ENCODE measurements at places on chromosomes 6 and 20.

DNA sequence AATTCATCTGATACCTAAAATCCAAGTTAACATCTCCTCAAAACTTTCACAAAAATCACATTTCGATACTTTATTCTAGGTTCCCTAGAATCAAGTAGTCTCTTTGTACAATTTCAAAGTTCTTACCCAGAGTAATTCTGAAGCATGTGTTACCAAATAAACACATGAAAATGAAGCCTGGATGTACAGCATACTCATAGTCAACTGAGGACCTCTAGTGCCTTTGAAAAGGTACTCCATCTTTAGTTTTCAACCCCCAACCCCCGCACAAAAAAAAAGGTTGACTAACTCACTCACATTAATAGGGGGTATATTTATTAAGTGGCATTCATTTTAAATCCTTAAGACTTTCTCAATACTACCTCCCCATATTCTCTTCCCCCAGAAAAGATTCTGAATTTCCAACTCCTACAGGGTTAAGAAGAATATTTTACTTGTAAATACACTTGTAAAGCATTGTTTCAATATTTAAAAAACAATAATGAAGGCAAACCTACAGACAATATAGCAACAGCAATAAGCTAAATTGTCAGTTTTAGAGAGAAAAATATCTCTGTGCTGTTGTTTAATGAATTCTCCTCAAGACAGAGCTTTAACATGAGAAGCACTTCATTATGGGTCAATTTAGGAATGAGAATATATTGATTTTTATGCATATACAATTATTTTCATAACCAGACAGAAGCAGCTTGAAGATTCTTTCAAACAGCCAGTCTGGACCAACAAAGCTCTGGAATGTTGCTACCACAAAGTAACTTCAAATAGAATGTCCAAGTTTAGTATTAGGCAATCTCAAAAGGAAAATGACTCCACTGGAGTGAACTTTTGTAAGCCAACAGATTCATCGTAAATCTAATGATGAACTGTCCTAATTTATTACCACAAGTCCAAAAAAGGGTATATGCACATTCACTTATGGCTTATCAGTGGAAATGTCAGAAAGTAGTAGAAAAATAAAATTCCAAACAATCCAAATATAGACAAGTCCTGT is 3.3 kb downstream of the PLN start:
- DNase-seq, result peak; percentile 82

DNA sequence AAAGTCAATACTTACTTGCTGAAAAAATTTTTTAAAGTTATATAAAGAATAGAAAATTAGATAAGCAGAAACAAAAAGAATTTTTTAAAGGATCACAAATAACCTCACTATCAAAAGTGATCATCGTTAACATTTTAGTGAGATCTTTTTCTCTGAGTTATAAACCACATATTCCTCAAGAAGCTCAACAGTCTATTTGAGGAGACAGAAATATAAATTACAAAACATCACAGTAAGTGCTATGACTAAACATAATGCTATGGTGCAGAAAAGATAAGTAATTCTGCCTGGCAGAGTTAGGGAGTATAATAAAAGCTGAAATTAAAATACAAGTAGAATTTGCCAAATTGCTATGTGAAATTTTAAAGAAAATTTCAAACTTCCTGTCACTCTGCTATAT is 226.7 kb downstream of the LMBRD1 start:
- peak; percentile 42 for DNase-seq

DNA sequence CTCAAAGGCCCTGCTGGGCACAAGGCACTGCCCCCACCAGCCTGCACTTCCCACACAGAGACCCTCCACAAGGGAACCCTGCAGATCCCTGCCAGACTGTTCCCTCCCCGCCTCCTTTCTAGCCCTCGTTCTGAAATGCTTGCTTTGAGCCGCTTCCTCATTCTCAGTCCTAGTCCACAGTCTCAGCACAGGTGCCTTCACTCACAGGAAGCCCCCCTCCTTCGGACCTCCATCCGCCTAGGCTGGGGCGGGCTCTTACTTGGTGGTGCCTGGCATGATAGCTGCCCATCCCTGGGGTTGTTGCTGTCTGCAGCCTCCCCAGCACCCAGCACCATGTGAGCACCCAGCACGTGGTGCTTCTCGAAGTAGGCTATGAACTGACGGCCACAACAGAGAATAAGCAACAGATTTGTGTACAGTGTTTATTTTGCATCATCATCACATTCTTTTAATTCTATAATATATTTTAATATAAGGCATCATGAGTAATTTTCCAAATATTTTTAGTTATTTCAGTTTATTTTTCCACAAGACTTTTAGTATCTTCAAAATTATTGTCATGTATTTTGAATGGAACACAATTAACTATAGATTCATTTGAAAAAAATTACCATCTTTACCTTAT is 12.3 kb downstream of the CST5 start:
- DNase-seq, result no peak

DNA sequence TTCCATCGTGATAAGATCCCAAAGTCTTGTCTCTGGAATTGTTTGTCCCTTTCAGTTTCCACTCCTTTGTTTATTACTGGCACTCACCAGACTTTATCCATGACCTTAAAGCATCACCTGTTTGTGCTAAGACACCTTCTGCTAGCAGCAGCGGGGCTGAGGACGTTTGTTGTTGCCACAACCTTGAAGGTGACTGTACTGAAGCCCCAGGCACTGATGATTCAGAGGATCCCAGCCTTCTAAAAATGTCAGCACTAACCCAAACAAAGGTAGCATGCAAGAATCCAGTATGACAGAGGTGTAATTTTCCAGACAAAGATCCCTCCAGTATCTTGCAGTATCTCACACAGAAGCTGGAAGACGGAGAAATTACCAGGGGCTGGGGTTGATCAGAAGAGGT is 28.9 kb upstream of the SMIM8 start:
- no peak for DNase-seq

DNA sequence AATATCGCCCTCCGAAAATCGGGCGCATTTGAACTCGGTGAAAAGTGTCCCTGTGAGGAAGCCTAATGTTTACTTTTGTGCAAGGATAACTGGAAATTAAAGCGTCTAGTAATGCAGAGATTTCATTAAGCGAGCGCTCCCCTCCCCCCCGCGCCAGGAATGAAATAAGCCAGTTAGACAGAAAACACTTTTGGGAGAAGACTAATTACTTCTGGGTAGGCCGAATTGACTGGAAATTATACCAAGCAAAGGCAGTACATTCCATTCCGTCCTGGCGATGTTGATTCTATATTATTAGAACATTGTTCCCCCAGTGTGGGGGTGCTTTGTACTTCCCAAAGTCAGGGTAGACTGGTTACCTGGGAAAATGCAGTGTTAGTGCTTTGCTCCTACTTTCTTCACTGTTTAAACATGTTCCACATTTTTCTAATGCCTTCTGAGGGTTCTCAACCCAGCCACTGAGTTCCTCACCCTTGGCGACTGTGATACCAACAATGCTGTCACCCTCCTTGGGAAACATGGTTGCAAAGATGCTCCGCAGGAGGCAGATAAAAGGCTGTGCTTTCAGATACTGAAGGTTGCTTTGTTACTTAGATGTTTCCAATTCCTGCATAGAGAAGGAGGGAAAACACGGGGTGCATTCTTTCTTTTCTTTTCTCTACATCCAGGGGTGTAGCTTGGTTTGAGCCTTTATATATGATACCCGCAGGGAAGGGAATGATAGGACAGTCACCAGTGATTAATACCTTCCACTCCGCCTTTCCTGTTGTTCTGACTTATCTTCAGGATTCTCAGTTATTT is 2.6 kb downstream of the GJA1 start:
- peak; percentile 53 for DNase-seq

DNA sequence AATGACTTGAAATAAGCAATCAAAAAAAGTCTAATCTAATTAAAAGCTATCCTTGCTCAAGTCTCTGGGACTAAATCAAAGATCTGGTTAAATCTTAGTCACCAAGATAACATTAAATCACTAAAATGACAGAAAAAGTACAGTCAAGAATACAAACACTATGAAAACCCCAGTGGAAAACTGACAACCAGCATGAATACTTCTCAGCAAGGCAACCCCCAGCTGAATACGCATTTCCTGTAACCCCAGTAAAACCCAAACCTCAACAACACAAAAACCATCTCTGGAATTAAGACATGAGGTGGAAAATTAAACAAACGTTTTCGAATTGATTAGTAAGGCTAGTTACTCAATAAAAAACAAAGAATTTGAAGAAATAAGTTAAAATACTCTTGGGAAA is 23.7 kb upstream of the ZC3H12D start:
- no peak for DNase-seq

GRCh38 chr6:33976437-33977360 is 169.2 kb downstream of the GRM4 start:
- no peak for DNase-seq

DNA sequence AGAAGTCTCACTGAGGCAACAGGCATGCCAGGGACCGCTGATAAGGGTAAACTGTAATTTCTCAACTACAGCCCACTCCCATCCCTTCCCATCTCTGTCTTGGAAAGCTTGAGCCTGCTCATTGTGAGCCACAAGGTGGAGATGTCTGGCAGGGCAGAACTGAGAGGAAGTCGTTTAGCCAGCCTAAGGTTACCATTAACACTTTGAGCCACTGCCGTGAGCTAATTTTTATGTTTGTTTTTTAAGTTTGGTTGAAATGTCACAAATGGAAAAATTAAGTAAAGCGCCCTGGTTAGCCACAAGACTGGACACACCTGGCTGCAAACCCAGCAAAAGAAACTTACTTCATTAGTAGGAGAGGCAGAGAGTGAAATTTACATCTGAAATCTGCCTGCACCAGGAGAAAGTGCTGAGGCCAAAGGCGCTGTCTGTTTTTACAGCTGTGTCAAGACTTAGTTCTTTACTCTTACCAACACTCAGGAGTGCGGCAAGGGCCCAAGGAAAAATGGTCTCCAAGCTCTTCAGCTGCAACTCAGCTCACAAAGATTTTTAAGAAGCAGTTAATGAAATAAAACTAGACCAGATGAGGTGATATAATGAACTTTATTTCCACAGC is 50.0 kb upstream of the FAM83C start:
- DNase-seq, result peak; percentile 27

DNA sequence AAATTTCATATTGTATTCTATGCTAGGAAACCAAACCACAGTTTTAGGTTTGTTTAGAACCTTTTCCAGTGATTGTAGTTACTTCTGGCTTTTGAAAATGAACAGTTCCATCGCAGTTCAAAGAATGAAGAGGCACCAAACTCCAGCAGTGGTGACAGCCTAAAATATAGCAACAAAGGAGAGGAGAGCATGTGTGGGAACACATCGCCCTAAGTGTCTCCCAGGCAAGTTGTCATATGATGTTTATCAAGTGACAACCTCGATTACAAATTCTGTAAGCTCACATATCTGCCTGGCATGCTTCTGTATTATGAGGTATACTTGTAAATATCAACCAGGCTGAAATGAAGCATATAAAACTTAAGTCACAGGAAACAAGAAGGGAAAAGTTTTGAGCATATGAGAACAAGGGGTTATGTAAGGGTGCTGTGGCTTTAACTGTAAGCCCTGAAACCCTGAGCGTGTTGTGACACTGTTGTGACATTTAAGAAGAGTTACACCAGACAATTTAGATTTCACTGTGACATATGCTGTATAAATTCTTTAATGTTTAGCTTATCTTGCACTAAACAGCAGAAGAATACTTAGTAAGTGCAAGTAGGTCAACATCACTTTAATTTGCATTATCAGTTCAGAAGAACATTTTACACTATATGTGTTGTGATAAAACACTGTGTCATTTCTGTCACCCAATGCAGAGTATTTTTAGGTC is 29.1 kb upstream of the FBXL4 start:
- DNase-seq, result no peak

- DNase-seq, result peak; percentile 56
Observed at GRCh38 chr6:57252975-57253374, 30.9 kb upstream of the RAB23 start.

DNA sequence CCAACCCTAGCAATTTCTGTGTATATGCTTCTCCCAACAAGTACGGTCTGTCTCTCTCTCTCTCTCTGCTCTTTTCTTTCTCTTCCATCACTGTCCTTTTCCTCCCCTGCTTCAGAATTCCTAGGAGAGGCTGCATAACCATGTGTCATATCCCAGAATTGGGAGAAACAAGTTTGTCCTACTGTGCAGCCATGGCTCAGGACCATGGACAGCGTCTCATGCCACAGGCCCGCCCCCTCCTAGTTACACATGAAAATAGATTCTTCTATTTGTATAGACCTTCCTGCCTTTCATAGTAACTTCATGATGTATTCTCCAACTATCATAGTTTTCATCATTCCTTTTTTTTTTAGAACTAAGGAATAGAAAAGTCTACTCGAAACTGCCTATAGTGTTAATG is 98.0 kb downstream of the FNDC1 start:
- no peak for DNase-seq

GRCh38 chr20:47150403-47151152 is 205.9 kb downstream of the ZMYND8 start:
- peak; percentile 83 for DNase-seq

GRCh38 chr6:166496460-166496859 is 90.0 kb downstream of the RAMACL start:
- no peak for DNase-seq

DNA sequence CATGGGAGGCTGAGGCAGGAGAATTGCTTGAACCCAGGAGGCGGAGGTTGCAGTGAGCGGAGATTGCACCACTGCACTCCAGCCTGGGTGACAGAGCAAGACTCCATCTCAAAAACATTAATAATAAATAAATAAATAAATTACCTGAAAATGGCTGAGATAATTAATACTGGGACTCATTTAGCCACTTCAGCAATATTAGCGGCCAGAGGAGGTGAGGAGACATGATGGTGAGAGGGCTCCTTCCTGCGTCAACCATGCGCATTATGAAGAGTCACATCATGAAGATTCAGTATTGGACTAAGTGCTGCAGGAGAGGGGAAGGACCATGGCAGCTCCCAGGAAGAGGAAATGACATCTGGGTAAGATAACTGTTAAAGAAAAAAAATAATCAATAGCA is 2.9 kb upstream of the PYGB start:
- DNase-seq, result no peak

DNA sequence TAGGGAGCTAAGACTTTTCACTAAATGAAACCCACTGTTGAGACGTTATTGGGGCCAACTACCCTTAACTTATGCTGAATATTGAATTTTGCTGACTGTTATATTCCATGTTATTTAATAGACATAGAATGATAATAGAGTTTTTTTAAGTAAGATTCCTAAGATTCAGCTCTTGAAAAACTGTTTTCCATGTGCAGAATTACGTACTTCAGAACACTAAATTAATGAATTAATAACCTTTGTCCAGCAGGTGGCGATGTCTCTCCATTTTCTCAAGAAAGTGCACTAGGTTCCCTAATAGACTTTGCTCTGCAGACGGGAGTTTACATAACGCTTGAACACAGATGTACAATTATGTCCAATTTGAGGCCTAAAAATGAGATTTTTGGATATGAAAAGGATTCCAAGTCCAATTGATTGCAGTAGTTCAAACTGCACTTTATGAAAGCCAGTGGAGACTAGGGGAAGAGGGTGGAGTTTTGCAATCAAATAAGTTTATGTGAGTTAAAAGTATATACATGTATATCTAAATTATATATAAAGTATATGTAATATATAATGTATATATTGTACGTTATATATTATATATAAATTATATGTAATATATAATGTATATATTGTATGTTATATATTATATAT is 282.1 kb downstream of the UST start:
- DNase-seq, result peak; percentile 91
